ENCODE measurements at places on chromosomes 5 and 9.

- DNase-seq: peak; percentile 42
These were observed 42.5 kb upstream of the EXOC3 start for GRCh38 chr5:400282-401145.

- DNase-seq: no peak
These were observed 250.1 kb upstream of the KLF4 start for GRCh38 chr9:107739601-107740082.

GRCh38 chr9:133505901-133506652, 18.7 kb downstream of the MYMK start:
- DNase-seq: no peak

DNA sequence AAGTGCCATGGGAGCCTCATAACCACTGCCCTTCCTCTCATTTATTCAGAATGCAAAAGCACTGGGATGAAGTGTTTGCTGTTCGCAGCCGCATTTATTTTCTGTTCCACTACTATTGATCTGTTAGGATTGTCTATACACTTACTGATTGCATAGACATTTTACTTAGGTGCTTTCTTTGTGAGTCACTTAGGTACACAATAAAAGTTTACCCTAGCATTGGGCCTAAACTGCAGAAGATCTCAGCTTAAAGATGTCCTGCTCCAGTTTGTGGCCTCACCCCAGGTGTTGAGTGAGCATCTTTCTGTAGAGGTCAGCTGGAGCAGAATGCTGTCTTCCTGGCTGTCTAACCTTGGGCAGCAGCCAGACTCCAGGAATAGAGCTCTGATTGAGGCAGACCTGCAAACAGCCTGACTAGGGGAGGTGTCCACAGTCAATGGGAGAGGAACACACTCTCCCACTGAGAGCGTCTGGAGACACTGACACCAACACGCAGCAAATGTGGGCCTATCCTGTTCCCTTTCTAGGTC, 54.0 kb downstream of the GPR21 start:
- no peak for DNase-seq

DNA sequence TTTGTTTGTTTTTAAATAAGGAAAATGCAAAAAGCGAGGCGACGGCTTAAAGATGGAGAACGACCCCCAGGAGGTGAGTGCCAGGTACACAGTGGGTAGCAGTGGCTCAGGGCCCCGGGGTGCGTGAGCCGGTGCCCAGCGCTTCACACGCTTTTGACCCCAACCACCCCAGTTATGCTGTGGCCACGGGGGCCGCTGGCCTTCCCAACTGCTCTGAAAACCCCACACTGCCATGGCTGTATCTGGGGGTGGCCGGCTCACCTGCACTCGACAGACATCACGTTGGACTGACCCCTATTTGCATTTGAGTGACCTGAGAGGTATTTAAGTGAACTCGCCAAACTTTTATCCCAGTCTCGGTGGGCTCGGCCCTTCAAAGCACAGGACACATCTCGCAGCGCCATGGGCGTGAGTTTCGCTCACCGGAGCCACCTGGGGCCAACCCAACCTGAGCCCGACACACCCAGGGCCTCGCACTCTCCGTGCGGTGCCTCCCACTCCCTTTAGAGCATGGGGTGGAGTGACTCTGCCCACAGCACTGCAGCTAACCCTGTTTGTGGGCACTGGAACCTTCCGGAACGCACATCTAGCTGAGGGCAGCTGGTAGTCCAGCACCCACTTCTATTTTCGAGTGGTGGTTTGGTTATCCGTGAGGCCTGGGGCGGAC, 13.7 kb upstream of the AJM1 start:
- DNase-seq: no peak

GRCh38 chr9:128999581-129000206, 28.4 kb downstream of the SH3GLB2 start:
- no peak for DNase-seq

Data from hematopoietic multipotent progenitor cell treated with erythropoietin and hydrocortisone succinate and interleukin-3 and kit ligand, for 4 days (in vitro differentiated cells).